ENCODE measurements at places on chromosomes 7 and 10.

DNA sequence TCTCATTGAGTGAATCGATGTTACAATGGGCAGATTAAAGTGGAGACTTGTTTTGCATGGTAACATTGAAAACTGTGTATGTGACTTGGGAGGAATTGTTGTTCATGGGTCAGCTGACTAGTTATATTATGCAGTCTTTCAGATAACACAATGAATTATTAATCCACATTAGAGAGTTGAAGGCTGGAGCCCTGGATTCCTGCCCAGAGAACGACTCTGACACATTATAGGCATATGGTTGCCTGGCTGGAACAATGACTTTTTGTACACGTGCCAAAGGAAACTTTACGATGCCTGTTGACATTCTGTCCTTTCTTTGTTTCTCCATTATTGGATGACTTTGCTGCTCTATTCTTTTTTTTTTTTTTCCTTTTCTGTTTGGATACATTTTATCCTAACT, 52.3 kb upstream of the TMEM229A start:
- DNase-seq, result no peak

- no peak for DNase-seq
Observed at GRCh38 chr10:43064331-43065075, 12.4 kb upstream of the RET start.

DNA sequence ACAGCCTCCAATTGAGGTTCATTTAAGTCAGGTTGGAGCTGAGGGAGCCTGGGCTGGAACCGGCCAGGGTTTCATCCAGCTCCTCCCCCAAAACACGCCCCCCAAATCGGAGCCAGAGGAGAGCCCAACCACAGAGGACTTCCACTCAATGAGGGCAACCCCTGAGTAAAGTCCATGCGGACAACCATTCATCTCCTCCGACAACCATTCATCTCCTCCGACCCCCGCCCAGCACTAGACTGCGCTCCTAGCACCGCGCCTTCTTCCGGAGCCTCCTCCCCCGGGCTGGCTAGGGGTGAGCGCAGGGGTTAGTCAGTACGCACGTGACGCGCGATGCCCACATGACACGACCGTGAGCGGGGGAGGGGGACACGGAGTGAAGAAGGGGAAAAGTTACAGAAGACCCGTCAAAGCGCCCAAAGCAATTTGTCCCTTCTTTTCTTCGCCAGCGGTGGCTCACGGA, 1.4 kb downstream of the MAGI2 start:
- DNase-seq, result no peak

GRCh38 chr10:72709041-72709440, 17.1 kb downstream of the MCU start:
- no peak for DNase-seq

GRCh38 chr10:121615435-121615793, 17.2 kb upstream of the FGFR2 start:
- DNase-seq, result no peak

GRCh38 chr10:28970231-28970630, 292.9 kb downstream of the BAMBI start:
- no peak for DNase-seq

DNA sequence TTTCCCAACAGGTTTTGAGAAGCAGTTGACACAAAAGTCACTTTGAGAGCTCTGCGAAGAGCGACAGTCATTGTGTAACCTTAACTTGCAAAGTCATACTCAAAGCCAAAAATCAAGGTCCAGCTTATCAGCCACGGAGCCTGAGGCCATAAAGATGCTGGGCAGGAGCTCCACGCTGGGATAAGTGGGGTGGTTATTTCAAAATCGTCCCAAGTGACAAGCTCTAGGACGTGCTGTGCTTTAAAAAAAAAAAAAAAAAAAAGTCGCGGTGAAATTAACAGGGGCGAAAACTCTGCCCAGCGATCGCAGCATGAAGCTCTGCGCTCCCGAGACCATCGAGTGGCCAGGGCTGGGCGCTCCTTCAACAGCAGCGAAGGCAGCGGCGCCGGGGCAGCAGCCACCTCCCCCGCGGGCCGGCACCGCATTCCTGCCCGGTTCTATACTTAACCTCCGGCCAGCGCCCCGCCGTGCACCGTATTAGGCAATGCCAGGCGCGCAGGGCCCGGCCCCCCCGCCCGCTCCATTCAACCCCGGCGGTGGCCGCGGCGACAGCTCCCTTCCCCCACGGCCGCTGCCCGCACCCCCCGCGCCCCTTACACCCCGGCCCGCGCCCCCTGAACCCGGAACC, 657 bp downstream of the HACD1 start:
- peak; percentile 13 for DNase-seq

All from stimulated activated CD8-positive, alpha-beta memory T cell treated with anti-CD3 and anti-CD28 coated beads, Interleukin-12 subunit alpha, Interleukin-12 subunit beta, amount 100 ng/mL, for 4 hours (primary cell).